Activated CD4-positive, alpha-beta T cell treated with anti-CD3 and anti-CD28 coated beads, Interleukin-2, amount 10 ng/mL, durations not matched to agents 24 days and 14 days (primary cell): ENCODE measurements at places on chromosomes 13 and 19. TPM values are rescaled to one million over a fixed set of nuclear protein-coding genes. Genes with fewer than 3 reads are reported as not detected.
A peak's percentile ranks its signal among the peaks of the same experiment; 100 is the strongest.

Gene RGL3
- total RNA-seq = not detected in 2 replicates

Gene IGFL1
- total RNA-seq = not detected in 2 replicates

DNA sequence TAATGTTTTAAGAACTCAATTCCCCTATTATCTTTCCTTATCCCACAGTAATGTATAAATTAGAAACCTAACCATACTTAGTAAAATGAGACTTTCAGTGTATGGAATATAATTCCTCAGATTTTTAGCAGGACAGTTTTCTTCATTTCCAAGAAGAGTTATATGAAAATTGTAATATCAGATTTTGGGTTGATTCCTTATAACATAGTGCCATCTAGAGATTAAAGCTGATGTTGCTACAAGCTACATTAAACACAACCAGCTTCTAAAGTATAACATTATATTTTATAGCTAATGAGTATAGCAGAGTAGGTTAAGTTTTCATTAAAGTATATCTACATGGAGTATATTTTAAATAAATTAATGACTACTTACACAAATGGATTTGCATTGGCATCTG lies 99.7 kb upstream of the MIR17HG start:
- H3K4me3 ChIP-seq = no peak overlapping the region
- no peak for DNase-seq
- H3K4me1 ChIP-seq = no peaks in the 10 kb centered on the region

- peaks cover 56% of the 10 kb centered on the region for H3K27me3 ChIP-seq
- no peak overlapping the region for H3K27ac ChIP-seq
- peaks cover 8% of the 10 kb centered on the region for H3K4me1 ChIP-seq
- no peak for DNase-seq
- H3K4me3 ChIP-seq = no peak overlapping the region
Measured at GRCh38 chr13:99893567-99893966, 78.0 kb downstream of the ZIC5 start.

DNA sequence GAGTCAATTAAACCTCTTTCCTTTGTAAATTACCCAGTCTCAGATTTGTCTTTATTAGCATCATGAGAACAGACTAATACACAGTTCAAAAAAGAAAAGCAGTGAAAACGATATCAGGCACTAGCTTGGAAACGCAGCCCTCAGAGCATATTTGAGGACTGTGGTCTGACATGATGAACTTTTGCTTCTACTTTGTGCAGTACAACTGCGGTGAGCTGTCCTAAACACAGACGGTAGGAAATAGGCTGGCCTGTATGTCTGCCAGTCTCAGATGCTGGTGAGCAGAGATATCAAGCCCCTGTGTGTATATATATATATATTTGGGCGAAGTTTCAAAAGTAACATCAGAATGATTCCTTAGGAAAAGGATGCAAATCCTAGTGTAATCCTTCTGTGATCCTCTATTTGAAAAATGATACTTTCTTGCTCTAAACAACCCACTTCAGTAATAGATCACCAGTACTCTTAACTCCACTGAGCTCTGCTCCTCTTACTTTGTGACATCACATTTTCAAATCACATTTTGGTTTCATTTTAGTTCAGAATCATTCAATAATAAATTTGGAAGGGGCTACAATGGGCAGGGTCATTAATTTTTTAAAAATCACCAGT lies 74.4 kb downstream of the TNFRSF19 start:
- no peaks in the 10 kb centered on the region for H3K36me3 ChIP-seq
- no peak overlapping the region for H3K4me3 ChIP-seq
- peaks cover 23% of the 10 kb centered on the region for H3K27me3 ChIP-seq

GRCh38 chr13:24168392-24168750 lies 7.9 kb downstream of the SPATA13 start:
- H3K36me3 ChIP-seq = peaks cover 15% of the 10 kb centered on the region
- H3K4me1 ChIP-seq = peaks cover 26% of the 10 kb centered on the region
- DNase-seq = no peak
- peaks cover 2% of the 10 kb centered on the region for H3K27me3 ChIP-seq
- H3K27ac ChIP-seq = peak overlapping the region; percentile 71

DNA sequence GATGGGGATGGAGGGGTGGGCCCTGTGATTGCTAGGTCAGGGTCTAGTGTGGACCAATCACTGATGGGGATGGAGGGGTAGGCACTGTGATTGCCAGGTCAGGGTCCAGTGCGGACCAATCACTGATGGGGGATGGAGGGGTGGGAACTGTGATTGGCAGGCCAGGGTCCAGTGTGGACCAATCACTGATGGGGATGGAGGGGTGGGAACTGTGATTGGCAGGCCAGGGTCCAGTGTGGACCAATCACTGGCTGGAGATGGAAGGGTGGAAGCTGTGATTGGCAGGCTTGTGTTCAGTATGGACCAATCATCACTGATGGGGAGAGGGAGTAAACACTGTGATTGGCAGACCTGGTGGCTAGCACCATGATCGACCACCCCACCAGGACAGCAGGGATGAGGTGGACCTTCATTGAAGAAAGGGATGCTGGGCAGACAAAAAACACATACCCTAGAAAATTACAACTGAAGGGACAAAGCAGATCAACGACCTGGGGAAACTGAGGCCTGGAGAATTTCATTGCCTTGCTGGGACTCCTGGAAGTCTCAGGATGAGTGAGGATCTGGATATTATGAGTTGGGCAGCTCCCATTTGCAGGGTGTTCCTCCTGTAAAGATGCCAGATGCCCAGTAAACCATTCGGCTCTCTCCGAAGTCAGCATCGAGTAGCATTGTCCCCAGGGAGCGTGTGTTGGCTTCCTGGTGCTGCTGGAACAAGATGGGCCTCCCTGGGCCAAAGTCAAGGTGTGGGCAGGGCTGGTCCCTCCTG lies 15.5 kb downstream of the TMPRSS9 start:
- peaks cover 4% of the 10 kb centered on the region for H3K36me3 ChIP-seq
- no peak overlapping the region for H3K4me3 ChIP-seq
- no peak for DNase-seq
- H3K27ac ChIP-seq = no peak overlapping the region
- H3K27me3 ChIP-seq = no peaks in the 10 kb centered on the region

DNA sequence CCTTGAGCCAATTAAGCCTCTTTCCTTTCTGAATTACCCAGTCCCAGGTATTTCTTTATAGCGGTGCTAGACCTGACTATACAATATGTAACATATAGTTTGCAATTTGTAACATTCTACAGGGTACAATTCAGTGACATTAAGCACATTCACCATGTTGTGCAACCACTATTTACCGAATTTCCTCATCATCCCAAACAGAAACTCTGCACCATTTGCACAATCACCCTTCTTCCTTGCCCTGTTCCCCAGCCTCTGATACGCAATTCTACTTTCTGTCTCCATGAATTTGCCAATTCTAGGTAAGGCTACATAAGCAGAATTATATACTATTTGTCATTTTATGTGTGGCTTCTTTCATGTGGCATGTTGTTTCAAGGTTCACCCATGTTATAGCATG lies 13.7 kb upstream of the SIGLEC10 start:
- no peak overlapping the region for H3K27ac ChIP-seq
- DNase-seq = no peak
- H3K27me3 ChIP-seq = peaks cover 15% of the 10 kb centered on the region
- H3K36me3 ChIP-seq = no peaks in the 10 kb centered on the region
- no peak overlapping the region for H3K4me3 ChIP-seq

DNA sequence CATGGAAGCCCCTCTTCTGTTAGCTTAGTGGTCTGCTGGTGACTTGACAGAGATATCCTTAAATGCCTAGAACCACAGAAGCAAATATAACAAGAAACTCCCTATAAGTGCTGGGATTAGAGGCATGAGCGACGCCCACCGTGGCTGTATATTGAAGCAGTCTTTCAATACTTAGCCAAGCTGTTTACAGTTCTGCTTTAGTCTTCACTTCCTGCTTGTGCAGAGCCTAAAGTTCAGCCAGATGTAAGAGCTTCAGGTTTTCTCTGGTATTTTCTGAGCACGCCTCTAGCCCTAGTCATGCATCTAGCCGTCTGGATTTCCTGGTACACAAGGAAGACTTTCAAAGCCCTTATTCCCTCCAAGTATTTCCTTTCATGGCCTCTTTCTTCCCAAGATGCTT lies 28.5 kb downstream of the TRPM4 start:
- no peaks in the 10 kb centered on the region for H3K36me3 ChIP-seq
- no peak overlapping the region for H3K4me3 ChIP-seq
- no peak for DNase-seq
- no peaks in the 10 kb centered on the region for H3K27me3 ChIP-seq
- no peak overlapping the region for H3K27ac ChIP-seq

DNA sequence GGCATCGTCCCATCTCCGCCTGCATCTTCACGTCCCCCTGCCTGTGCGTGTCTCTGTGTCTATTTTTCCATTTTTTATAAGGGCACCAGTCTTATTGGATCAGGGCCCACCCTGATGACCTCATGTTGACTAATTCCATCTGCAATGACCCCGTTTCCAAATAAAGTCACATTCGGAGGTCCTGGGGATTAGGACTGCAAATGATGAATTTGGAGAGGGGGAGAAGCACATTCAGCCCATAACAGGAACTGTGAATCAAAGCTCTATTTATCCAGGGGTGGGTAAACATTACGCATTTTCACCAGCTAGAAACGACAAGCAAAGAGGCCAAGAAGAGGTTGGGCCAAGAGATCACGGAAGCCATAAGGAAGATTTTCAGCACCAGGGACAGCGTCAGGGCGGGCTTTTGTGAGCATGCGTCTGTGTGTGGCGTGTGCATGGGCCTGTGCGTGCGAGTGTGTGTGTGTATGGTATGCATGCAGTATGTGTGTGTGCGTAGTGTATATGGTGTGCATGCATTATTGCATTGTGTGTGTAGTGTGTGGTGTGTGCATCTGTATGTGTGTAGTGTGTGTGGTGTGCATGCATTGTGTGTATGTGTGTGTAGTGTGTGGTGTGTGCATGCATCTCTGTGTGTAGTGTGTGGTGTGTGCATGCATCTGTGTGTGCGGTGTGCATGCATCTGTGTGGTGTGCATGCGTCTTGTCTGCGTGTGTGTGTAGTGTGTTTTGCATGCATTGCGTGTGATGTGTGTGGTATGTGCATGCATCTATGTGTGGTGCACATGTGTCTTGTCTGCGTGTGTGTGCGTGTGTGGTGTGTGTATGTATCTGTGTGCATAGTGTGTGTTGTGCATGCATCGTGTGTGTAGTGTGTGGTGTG lies 19.6 kb downstream of the CELF5 start:
- H3K36me3 ChIP-seq = no peaks in the 10 kb centered on the region
- DNase-seq = peak; percentile 90
- no peak overlapping the region for H3K27ac ChIP-seq
- no peak overlapping the region for H3K4me3 ChIP-seq

- no peak overlapping the region for H3K4me3 ChIP-seq
- H3K27ac ChIP-seq = no peak overlapping the region
- no peaks in the 10 kb centered on the region for H3K4me1 ChIP-seq
- no peak for DNase-seq
Measured at GRCh38 chr13:113803409-113804016, 44.5 kb downstream of the TMEM255B start.

Gene LRG1
- total RNA-seq = 0.24 and 0.40 TPM in 2 replicates

Gene PROZ
- total RNA-seq = not detected in 2 replicates

- H3K27me3 ChIP-seq = no peaks in the 10 kb centered on the region
- H3K36me3 ChIP-seq = peaks cover 37% of the 10 kb centered on the region
- no peak overlapping the region for H3K27ac ChIP-seq
- DNase-seq = no peak
Measured at GRCh38 chr19:12596927-12597548, 13.6 kb downstream of the ZNF490 start.

Gene KLF1
- total RNA-seq = 0.77 and 1.2 TPM in 2 replicates

DNA sequence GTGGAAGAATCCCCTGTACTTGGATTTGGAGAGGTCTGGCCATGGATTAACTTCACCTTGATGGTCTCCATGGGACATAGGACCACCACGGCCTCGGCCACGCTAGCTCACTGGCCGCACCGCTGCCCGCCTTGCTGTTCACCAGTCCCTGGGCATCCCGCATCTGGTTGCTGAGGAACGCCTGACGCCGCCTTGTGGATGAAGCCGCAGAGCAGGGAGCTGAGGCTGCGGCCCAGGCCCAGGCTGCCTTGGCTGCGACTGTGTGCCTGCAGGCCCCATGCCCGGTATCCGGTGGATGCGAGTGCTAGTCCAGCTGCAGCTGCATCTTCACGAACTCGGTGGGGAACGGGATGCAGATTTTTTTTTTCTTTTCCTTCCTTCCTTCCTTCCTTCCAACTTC lies 1407.1 kb downstream of the UQCRFS1 start:
- H3K27me3 ChIP-seq = no peaks in the 10 kb centered on the region
- no peak for DNase-seq
- H3K27ac ChIP-seq = no peak overlapping the region
- H3K4me3 ChIP-seq = no peak overlapping the region
- peaks cover 42% of the 10 kb centered on the region for H3K36me3 ChIP-seq

- peak; percentile 66 for DNase-seq
- H3K36me3 ChIP-seq = peaks cover 12% of the 10 kb centered on the region
- H3K27me3 ChIP-seq = peaks cover 71% of the 10 kb centered on the region
- H3K4me1 ChIP-seq = peaks cover 3% of the 10 kb centered on the region
- H3K27ac ChIP-seq = no peak overlapping the region
Measured at GRCh38 chr13:112066624-112067004, 335 bp upstream of the SOX1 start.

DNA sequence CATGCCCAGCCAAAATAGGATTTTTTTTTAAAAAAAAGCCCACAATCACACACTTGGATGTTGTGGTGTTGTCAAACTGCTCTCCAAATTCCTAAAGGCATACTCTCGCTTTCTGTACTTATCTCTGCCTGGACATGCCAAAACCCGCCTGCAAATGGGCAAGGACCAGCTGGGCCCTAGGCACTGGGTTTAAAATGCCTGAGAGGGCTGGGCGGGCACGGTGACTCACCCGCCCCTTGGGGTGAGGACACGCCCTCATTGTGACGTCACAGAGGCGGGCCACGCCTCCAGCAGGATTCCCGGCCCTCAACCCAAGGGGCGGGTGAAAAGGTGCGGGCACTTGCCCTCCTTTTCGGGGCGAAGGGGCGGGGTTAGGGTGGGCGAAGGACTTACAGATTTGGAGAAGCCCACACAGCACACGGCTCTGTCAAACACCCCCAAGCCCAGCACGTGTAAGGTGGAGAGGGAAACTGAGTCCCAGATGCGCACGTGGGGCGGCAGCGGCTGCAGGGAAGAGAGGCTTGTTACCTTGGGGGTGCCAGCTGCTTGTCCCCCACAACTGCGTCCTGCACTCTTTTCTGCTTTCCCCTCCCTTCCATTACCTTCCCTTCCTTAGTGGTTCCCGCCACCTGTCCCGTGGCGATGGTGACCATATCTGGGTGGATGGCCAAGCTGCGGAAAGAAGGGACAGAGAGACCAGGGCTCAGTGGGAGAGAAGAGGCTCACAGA lies 6.6 kb downstream of the EML2 start:
- peaks cover 35% of the 10 kb centered on the region for H3K36me3 ChIP-seq
- H3K27me3 ChIP-seq = no peaks in the 10 kb centered on the region
- peak; percentile 77 for DNase-seq

GRCh38 chr13:48400850-48401291 lies 12.0 kb downstream of the LPAR6 start:
- peaks cover 43% of the 10 kb centered on the region for H3K4me1 ChIP-seq
- H3K36me3 ChIP-seq = peaks cover 16% of the 10 kb centered on the region
- no peak for DNase-seq
- peak overlapping the region; percentile 25 for H3K27ac ChIP-seq
- peak overlapping the region; percentile 48 for H3K4me3 ChIP-seq

Gene DNAJB1
- total RNA-seq = 117 and 126 TPM in 2 replicates

- H3K27ac ChIP-seq = no peak overlapping the region
- no peak for DNase-seq
- no peaks in the 10 kb centered on the region for H3K4me1 ChIP-seq
- H3K27me3 ChIP-seq = no peaks in the 10 kb centered on the region
Measured at GRCh38 chr13:93942016-93942415, 537.5 kb downstream of the DCT start.
